ENCODE measurements at places on chromosomes 11 and 22.
A peak's percentile ranks its signal among the peaks of the same experiment; 100 is the strongest.

- DNase-seq = no peak
These were observed 6.7 kb downstream of the VSIG10L2 start for GRCh38 chr11:125952559-125952958.

DNA sequence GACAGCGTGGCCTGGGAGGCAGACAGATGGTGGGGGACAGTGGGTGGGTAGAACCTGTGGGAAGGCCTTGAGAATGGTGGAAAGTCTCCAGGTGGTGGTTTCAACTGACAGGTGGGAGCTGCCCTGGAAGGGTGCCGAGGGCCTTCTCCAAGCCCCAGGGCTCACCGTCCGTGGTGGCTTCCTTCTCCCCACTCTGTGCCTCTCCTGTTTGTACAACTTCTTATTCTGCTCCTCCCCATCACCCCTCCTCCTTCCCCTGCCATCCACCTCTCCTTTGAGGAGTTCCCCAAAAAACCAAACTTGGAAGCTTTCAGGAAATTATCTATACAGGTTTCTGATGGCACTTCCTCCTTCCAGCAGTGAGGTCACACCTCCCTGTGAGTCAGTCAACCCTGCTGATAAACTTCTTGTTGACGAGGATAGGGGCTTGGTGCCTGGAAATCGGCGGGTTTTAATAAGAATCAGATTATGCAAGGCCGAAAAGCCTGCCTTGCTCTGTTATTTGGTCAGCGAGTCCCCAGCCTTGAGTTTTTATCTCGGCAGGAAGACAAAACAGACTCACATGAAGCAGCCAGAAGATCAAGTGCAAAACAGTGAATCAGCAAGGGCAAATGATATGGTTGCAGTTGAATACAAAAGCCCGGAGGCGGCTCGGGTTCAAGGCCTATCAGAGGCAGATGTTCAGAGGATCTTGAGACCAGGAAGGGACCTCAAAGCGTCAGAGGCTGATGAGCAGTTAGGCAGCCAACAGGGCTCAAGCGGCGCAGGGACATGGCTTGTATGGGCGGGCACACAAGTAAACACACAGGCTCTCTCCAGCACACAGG is 9.5 kb upstream of the ST3GAL4 start:
- no peak for DNase-seq

- no peak for DNase-seq
These were observed 44.6 kb downstream of the LMO2 start for GRCh38 chr11:33847251-33847650.

DNA sequence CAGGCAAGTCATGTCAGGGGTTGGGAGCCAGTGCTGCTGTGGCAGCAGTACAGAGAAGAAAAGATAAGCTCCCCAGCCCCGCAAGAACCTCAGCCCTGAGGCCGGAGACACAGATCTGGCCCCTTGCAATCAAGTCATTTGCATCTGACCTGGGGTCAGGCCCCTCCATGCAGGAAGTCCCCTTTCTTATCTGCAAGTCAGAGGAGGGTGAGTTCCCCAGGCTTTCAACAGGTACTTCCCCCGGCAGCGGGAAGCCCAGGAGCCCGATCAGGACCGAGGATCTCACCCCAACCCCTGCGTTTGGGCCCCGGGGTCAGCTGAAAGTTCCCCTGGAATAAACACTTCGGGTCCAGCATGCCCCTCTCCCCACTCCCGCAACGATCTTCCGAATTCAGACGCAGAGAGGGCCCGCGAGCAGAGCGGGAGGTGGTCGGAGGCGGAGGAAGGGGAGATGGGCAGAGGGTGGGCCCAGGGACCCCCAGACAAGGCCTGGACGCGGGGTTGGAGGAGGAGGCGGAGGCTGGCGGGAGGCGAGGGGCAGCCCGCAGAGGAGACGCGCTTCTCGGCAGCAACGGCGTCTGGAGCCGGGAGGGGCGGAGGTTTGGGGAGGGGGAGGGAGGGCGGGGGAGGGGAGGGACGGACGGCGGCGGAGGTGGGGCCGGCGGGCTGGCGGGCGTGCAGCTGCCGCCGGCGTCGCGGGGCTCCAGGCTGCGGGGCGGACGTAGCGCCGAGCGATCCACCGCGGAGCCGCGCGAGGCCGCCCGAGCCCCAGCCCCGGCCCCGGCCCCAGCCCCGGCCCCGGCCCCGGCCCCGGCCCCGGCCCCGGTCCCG is at the start of gene TSPAN18:
TSS of gene TSPAN18 (plus strand) at position 680 of the 831 bp plus-strand sequence. CDS start 179,455 bp downstream, outside the sequence.
- DNase-seq = peak; percentile 40

DNA sequence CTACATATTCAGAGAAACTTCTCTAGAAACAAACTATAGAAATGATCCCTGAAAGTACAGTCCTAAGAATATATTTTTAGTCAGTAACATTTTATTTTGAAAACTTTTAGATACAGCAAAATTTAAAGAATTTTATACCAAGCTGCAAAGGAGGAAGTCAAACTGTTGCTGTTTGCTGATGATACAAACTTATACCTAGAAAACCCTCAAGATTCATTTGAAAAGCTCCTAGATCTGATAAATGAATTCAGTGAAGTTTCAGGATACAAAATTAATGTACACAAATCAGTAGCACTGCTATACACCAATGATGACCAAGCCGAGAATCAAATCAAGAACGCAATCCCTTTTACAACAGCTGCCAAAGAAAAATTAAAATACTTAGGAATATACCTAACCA is 10.1 kb downstream of the ZBTB44 start:
- DNase-seq = no peak

DNA sequence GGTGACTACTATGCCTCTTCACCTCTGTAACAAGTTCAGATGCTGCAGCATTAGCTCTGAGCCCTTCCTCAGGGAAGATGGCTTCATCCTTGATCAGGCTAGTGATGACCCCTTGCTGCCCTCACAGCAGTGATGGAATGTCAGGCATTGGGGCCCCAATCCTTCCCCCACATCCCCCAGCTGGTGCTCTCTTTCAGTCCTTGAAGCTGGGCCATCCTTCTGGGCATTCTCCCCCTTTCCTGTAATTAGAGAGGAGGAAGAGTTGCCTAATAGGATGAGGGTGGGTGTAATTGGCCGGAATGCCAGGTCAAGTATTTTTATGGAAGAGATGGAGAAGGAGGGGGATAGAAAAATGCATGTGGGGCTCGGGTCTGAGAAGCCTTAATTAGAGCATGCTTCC is 62.6 kb downstream of the TRAF6 start:
- DNase-seq = no peak

DNA sequence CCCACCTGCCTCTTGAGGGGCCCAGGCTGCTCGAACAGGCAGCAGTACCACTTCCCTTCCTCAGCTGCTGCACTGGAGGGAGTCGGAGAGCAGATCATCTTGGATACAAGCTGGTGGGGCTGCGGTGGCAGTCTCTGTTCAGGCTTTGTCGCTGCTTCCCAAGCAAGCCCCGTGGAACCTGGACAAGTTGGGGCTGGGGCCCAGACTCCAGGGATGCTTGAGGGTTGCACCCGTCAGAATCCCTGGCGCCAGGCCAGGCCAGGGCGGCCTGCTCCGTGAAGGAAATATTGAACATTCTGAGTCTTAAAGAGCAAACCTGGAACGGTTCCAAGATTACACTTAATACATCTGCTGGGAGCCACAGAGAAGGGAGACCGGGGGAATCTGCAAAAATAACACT is 310.1 kb upstream of the SORL1-AS1 start:
- DNase-seq = no peak

DNA sequence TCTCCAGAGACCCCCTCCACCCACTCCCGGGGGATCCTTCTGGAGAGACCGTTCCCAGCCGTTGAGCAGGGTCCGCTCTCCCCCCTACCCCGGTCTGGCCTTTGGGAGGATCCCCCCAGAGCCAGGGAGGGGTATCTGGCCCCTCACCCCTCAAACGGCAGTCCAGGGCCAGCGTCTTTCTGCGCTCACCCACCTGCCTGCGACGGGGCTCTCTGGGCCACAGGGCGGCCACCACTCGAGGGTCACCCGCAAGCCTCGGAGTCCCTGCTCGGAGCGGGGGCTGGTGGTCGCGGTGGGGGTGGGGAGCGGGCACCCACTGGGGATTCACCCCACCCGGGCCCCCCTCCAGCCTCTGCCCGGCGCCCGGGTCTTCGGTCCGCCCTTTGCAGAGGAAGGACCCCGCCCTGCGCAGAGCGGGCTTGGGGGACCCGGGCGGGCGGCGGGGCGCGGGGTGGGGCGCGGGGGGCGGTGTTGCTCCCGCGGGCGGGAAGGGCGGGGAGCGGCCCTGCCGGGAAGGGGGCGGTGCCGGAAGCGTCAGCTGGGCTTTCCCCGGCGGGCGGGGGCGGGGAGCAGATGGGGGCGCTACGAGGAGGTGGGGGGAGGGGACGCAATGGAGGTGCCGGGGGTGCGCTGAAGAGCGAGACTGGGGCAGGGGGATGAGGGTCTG is 16.6 kb downstream of the CRELD2 start:
- DNase-seq = peak; percentile 93

- no peak for DNase-seq
These were observed 6.3 kb upstream of the PIWIL4 start for GRCh38 chr11:94560834-94561233.

- no peak for DNase-seq
These were observed 36.0 kb downstream of the ZBTB44 start for GRCh38 chr11:130278745-130279144.

GRCh38 chr11:25597696-25598095 is 734.2 kb upstream of the ANO3 start:
- DNase-seq = no peak

GRCh38 chr11:26951809-26952515 is 42.0 kb upstream of the FIBIN start:
- no peak for DNase-seq

- DNase-seq = no peak
These were observed 681.9 kb upstream of the CCDC179 start for GRCh38 chr11:23542189-23542588.

GRCh38 chr11:47448566-47449427 is at the start of gene RAPSN:
Gene RAPSN (minus strand): TSS chr11:47449136. CDS start chr11:47448964, 172 bp downstream.
- DNase-seq = no peak

GRCh38 chr11:68127714-68128681 is 6.8 kb upstream of the CHKA start:
- no peak for DNase-seq

- no peak for DNase-seq
These were observed 15.9 kb downstream of the PRG3 start for GRCh38 chr11:57364851-57365660.

DNA sequence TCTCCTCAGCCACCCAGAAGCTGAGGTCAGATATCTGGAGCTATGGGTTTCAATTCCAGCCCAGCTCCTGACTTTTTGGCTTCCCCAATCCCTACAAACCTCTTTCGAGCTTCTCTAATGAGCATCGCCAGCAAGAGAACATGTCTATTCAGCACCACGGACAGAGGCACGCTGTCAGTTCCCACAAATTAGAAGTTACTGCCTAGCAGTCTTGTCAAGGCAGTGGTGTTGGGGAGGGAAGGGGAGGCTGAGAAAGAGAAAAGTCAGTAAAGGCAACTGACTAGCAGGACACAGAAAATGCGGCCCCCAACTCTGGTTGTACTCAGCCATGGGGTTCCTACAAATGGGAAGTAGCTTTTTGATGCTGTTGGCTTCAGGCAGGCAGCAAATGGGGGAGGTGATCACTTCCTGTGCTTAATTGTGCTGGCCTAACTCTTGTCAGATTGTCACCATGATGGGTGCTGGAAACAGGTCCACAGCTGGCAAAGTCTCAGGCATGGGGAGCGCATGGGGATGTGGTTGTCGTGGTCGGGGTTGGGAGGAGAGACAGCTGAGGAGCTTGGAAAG is 205.9 kb downstream of the ST3GAL4 start:
- peak; percentile 19 for DNase-seq

GRCh38 chr22:39078329-39078728 is 1.3 kb downstream of the APOBEC3G start:
- DNase-seq = no peak

GRCh38 chr11:28599656-28600055 is 491.5 kb downstream of the METTL15 start:
- DNase-seq = no peak

DNA sequence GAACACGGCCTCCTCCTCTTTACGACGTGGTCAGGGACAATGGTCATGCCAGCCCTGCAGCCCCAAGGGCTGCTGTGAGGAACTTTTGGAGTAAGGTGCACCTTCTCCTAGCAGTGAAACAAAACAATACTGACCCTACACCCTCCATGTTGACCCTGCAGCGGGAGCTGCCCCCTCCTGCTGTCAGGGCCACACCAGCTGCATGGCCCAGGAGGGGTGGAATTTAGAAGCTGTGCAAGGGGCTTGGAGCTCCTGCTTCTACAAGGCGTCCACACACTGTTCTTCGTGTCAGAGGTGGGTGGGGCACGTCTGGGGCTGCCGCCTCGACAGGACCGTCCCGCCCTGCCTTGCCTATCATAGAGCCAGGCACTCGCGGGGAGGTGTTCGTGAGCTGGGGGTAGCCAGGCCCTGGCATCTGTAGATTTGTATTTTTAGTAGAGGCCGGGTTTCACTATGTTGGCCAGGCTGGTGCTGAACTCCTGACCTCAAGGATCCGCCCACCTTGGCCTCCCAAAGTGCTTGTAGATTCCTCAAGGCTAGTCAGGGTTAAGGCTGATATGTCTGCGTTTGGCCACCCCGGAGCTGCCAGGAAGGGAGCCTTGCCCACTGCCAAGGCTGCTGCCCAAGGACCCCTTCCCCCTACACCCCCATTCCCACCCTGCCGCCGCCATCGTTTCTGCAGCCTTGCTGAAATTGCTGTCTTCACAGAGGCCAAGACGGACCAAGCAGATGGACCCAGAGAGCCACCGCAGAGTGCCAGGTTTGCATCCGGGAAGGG is 15.9 kb downstream of the INCENP start:
- no peak for DNase-seq

GRCh38 chr11:1573903-1574237 is 1.8 kb upstream of the DUSP8 start:
- DNase-seq = no peak

- DNase-seq = no peak
These were observed 13.6 kb upstream of the OR56B1 start for GRCh38 chr11:5722622-5723021.

GRCh38 chr11:102831489-102832440 is 11.6 kb downstream of the MMP3 start:
- DNase-seq = peak; percentile 19

DNA sequence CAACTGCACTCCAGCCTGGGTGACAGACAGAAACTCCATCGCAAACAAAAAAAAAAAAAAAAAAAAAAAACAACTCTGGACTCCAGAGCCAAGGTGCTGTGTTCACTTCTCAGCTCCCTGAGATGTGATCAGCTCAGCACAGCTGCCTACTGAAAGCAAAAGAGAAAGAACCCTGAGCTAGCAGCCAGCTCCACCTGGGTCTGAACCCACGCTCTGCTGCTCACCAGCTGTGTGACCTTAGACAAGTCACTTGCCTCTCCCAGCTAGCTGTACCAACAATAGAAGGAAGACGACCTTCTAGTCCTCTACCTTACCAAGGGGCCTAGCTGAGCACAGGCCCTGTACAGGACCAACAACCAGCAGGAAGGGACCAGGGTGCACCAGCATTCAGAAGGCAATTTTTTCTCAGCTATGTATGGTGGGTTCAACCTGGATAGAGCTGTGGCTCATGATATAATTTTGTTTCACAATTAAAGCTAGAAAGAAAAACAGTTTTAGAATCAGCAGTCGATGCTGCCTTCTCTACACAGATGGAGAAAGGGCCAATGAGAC is 3.8 kb downstream of the DGCR2 start:
- no peak for DNase-seq

- DNase-seq = peak; percentile 16
These were observed 2.1 kb upstream of the CARNS1 start for GRCh38 chr11:67413266-67413849.

- DNase-seq = no peak
These were observed 94.8 kb upstream of the TENM4 start for GRCh38 chr11:79535606-79536005.
